Liver (tissue), 10 donors: ENCODE measurements at places on chromosomes 1 and 21. TPM values are rescaled to one million over a fixed set of nuclear protein-coding genes. Genes with fewer than 3 reads are reported as not detected.

DNA sequence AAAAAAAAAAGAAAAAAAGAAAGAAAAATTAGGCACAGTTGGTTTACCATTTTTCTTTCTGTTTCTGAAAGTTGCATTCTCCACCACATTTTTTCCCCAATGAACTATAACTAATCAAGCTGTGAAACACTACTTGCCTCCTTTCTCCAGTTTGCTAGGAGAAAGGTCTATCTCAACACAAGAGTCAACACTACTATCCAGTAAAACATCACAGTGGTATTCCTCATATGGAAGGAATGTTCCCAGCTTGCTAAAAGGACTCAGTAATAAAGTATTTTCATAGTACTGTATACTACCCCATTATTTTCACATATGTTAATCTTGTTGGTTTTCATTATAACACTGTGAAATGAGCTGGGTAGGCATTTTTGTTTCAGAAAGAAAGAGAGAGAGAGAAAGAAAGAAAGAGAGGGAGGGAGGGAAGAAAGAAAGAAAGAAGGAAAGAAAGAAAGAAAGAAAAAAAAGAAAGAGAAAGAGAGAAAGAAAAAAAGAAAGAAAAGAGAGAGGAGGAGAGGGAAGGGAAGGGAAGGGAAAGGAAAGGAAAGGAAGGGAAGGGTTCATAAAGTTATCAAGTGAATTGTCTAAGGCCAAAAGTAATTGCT is 7.9 kb downstream of the PTGER3 start:
- no peaks in the 10 kb centered on the region for H3K4me1 ChIP-seq
- H3K27ac ChIP-seq = no peak overlapping the region
- DNase-seq = no peak
- no peaks in the 10 kb centered on the region for H3K27me3 ChIP-seq
- H3K4me3 ChIP-seq = no peak overlapping the region

Gene C1orf56
- 1.5 TPM for total RNA-seq

Gene PERM1
- not detected for total RNA-seq

DNA sequence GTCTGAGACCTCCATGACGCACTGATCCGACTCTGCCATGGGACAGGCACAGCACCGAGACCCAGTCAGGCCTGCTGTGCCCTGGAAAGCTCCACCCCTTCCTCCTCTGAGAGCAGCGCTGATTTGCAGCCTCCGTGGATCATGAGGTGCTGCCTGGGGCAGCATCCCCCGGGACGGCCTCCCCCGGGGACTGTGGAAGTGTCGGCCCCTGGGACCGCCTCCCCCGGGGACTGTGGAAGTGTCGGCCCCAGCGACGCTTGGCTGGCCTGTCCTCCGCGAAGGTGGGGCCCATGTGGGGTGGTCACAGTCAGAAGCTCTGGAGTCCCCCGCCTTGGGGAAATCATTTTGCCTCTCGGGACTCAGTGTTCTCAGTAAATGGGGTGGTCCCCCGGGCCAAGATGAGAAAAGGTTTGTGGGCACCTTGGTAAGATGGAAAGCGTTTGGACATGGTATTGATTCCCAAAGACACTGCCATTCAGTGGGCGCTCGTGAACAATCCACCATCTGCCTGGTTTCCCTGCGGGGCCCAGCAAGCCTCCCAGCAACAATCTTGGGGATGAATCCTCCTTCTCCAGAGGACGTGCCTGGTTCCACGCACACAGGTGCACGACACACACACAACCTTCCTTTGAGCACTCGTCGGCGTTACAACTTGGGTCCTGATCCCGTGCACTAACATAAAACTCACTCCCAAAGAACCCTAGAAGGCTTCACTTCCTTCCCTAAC is 3.0 kb downstream of the TFF2 start:
- H3K4me1 ChIP-seq = no peaks in the 10 kb centered on the region
- H3K27ac ChIP-seq = no peak overlapping the region
- no peaks in the 10 kb centered on the region for H3K27me3 ChIP-seq
- no peak for DNase-seq

- H3K27me3 ChIP-seq = no peaks in the 10 kb centered on the region
- no peak for DNase-seq
- peak overlapping the region; percentile 75 for H3K4me3 ChIP-seq
Observed at GRCh38 chr1:40532062-40532389, 589 bp downstream of the ZNF684 start.

DNA sequence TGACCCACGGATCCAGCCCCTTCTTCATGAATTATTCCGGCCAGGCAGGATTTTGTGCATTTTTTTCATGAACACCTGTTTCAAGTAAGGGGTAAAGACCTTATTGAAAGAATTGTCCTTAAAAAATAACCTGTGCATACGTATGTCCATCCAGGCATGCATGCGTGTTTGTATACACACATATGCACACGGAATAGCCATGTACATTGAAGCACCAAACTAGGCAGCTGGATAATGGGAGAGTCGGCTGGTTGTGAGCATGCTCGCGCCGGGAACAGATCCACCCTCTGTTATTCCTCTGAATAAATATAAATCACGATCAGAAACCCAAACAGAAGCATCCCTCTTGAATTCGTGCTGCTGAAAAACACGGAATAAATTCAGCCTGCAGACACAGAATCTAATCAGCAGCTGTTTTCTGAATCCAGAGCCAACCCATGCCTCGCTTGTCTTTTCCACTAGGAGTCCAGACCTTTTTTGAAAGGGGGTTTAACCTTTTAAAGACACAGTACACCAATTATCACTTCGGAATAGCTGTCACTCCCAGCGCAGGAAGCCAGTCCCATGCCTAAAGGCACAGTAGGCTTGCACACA is at the start of gene HIVEP3:
HIVEP3 (minus strand) TSS at position 473 of the 594 bp plus-strand sequence.
- peak within 1 kb of the TSS; percentile 63 for H3K27ac ChIP-seq
- H3K27me3 ChIP-seq = no peaks in the 10 kb centered on the region
- peak within 1 kb of the TSS; percentile 83 for H3K4me3 ChIP-seq
- DNase-seq = no peak
- H3K4me1 ChIP-seq = peaks cover 16% of the 10 kb centered on the region

Gene AMY1C
- total RNA-seq = not detected

- H3K27me3 ChIP-seq = no peaks in the 10 kb centered on the region
- H3K4me1 ChIP-seq = peaks cover 7% of the 10 kb centered on the region
- no peak for DNase-seq
- H3K4me3 ChIP-seq = no peak overlapping the region
- H3K27ac ChIP-seq = no peak overlapping the region
- no peaks in the 10 kb centered on the region for H3K36me3 ChIP-seq
Observed at GRCh38 chr1:78101514-78101913, 55.7 kb downstream of the GIPC2 start.

GRCh38 chr1:177480741-177481305 is 310.1 kb downstream of the BRINP2 start:
- H3K4me1 ChIP-seq = no peaks in the 10 kb centered on the region
- H3K36me3 ChIP-seq = no peaks in the 10 kb centered on the region
- DNase-seq = no peak
- H3K4me3 ChIP-seq = no peak overlapping the region
- H3K27ac ChIP-seq = no peak overlapping the region
- H3K27me3 ChIP-seq = no peaks in the 10 kb centered on the region

GRCh38 chr1:59007820-59008598 is 224.2 kb upstream of the JUN start:
- H3K36me3 ChIP-seq = no peaks in the 10 kb centered on the region
- no peaks in the 10 kb centered on the region for H3K27me3 ChIP-seq
- no peak overlapping the region for H3K4me3 ChIP-seq
- no peak overlapping the region for H3K27ac ChIP-seq
- no peaks in the 10 kb centered on the region for H3K4me1 ChIP-seq
- DNase-seq = no peak

Gene PTAFR
- 2.5 TPM for total RNA-seq

DNA sequence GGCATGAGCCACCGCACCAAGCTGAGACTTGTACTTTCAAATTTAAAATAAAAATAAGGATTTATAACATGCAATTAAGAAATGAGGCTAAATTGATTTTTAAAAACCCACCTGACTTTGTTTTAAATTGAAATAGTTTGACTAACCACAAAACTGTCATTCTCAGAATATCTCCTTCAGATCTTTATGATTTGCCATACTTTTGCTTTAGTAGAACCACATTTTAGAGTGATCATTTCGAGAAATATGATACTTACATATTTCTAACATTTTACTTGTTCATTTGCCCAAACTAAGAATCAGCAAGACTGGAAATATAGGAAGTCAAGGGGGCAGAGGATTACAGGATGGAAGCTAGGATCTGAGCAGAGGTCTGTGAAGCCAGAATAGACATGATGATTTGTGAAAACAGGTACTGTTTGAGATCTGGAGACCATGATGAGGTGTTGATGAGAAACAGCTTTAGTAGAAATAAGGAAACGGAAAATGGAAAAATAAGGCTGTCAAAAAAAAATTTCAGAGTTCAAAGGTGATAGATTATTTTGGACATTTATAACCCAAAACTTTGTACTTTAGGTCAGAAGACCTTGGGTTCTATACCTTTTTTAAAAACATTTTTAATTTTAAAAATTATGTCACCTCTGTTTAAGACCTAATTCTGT is 44.8 kb downstream of the GIPC2 start:
- H3K27ac ChIP-seq = no peak overlapping the region
- no peak for DNase-seq
- H3K36me3 ChIP-seq = peaks cover 1% of the 10 kb centered on the region
- H3K4me3 ChIP-seq = no peak overlapping the region
- no peaks in the 10 kb centered on the region for H3K27me3 ChIP-seq

Gene SMG7
- 28.7 TPM for total RNA-seq

DNA sequence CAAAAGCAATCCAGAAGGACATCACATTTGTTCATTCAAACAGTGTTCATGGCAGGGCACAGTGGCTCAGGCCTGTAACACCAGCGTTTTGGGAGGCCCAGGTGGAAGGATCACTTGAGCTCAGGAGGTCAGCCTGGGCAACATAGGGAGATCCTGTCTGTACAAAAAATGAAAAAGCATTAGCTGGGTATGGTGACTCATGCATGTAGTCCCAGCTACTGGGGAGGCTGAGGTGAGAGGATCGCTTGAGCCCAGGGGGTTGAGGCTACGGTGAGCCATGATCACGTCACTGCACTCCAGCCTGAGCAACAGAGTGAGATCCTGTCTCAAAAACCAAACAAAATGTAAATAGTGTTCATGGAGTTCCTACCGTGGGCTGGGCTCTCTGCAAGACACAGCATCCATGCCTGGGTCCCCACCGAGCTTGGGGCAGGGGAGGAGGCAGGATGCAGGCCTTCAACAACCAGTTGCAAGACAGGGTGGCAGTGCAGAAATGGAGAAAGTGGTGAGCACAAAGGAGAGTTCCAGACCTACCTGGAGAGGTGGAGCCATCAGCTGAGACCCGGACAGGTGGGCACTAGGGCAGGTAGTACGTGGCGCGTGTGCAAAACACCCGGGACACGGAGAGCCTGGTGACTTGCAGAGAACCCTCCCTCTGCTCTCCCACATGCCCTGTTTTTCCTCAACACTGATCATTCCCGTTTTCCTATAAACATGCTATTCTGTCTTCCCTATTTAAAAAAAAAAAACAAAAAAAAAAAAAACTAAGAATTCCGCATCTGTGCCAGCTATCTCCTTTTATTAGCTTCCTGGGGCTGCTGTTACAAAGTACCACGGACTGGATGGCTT is 138.9 kb downstream of the TOMM20 start:
- DNase-seq = no peak
- peaks cover 8% of the 10 kb centered on the region for H3K4me1 ChIP-seq
- no peaks in the 10 kb centered on the region for H3K36me3 ChIP-seq
- H3K4me3 ChIP-seq = no peak overlapping the region
- no peaks in the 10 kb centered on the region for H3K27me3 ChIP-seq

Gene HUNK
- 0.92 TPM for total RNA-seq

DNA sequence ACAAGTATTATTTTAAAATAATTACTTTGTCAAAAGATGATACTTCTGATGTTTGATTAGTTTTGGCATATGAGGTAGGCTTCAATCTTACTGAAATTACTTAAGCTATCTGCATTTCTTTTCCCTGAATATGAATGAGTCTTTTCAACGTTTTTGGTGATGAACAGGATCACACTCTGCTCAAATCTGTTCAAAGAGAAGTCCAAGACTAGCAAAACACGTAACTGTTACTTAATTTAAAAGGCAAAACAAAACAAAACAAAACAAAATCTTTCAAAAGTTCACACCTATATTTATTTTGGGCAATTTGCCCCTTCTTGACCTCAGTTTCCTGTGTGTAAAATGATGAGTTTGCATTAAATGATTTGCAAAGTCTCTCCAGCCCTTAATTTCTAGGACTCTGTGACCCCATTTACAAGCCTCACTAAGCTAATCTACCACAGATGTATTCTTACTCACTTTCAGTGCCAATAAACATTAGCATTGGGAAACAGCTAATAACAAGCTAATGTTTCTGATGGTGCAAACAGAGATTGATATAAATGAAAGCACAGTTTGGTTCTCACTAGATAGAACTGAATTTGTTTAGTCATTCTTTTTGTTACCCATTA is 865.4 kb downstream of the LTN1 start:
- H3K27ac ChIP-seq = no peak overlapping the region
- H3K27me3 ChIP-seq = no peaks in the 10 kb centered on the region
- H3K4me3 ChIP-seq = no peak overlapping the region
- no peaks in the 10 kb centered on the region for H3K36me3 ChIP-seq
- DNase-seq = no peak
